Naive thymus-derived CD8-positive, alpha-beta T cell (primary cell): ENCODE measurements at places on chromosomes 12 and 14. TPM values are rescaled to one million over a fixed set of nuclear protein-coding genes. Genes with fewer than 3 reads are reported as not detected.

- DNase-seq = peak; percentile 80
These were observed 286.0 kb downstream of the ZFP36L1 start for GRCh38 chr14:68506645-68507419.

- no peak for DNase-seq
These were observed 19.2 kb downstream of the EPS8 start for GRCh38 chr12:15770021-15770420.

- DNase-seq = no peak
These were observed 1006.4 kb upstream of the TMEM132C start for GRCh38 chr12:127260531-127260930.

DNA sequence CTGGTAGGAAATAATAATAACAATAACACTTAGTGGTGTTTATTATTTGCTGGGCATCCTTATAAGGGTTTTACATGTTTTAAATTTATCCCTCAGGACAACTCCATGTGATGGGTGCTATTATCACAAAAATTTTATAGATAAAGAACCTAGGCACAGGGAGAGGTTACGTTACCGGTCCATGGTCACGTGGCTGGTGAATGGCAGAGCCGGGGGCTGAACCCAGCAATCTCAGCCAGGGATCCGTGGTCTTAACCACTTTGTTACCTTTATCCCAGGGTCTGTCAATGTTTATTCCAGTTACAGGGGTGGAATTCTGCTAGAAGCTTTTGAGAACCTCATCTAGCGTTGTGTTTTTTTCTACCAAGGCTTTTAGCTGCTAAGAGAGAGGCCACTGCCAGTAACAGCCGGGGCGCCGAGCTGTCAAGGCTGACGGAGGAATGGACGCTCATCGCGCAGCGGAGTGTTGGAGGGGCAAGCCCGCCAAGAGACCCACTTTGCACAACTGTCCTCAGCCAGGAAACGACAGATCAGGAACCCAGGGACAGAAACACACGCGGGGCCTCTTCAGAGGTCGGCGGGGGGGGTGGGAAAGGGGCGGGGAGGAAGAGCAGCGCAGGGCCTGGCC, 418 bp downstream of the AMN1 start:
- no peak for DNase-seq

GRCh38 chr12:12331896-12332295, 18.1 kb downstream of the MANSC1 start:
- no peak for DNase-seq

- no peak for DNase-seq
These were observed 38.5 kb downstream of the NFKBIA start for GRCh38 chr14:35366056-35366451.

GRCh38 chr14:73269729-73270531, 32.6 kb downstream of the PAPLN start:
- no peak for DNase-seq

DNA sequence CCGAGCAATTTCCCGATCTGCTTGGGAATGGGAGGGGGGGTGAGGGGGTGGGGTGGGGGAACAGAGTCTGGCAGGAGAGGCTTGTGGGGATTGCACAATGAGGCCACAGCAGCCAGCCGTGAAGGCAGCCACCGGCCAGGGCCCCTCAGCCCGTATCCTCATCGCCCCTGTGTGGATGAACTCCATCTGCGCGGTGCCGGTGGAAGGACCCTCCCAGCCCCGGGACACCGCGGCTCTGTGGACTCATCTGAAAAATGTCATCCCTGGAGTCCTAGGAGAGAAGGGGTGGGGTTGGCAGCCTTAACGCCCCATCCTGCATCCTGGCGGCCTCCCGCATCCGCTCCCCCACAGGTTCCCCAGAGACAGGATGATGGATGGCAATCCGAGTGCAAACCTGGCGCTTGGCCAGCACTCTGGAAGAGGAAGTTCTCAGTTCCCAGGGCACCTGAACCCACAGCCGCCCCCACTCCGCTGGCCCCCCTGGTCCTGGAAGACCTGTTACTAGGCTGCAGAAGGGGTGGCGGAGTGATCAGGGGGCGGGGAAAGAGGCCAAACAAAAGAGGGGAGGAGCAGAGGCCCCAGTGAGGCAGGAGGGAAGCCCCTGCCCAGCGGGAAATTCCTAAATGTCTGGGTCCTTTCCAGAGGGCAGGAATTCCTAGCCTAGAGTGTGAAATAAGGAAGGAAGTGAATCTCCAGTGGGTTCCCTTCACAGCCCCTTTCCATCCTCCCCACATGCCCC, 1.2 kb upstream of the TNFAIP2 start:
- DNase-seq = no peak

GRCh38 chr12:98808243-98808875, 163.3 kb downstream of the APAF1 start:
- DNase-seq = no peak

- no peak for DNase-seq
These were observed 30.4 kb downstream of the FRS2 start for GRCh38 chr12:69500631-69501030.

DNA sequence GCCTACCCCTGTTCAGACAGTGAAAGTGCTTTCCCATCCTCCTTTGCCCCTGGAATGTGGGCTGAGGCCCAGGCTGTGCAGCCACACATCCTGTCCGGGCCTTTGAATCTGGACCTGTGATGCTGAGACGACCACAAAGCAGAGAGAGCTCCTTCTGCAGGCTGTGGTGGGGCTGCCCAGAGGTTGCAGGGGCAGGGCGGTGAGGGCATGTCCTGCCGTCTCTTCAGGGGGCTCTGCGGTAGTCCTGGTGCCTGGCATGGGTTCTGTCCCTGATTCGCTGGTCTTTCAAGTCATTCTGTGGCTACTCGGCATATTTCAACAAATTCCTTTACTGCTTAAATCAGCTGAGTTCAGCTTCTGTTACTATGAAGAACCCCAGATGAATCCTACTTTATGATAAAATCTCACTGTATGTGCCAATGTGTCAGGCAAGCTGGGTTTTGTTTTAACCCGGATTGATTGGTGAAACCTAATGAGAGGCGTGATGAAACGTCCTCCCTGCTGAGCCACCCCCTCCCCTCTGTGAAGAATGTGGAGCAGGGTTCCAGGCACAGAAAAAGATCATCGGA, 63.4 kb upstream of the DICER1 start:
- DNase-seq = no peak

DNA sequence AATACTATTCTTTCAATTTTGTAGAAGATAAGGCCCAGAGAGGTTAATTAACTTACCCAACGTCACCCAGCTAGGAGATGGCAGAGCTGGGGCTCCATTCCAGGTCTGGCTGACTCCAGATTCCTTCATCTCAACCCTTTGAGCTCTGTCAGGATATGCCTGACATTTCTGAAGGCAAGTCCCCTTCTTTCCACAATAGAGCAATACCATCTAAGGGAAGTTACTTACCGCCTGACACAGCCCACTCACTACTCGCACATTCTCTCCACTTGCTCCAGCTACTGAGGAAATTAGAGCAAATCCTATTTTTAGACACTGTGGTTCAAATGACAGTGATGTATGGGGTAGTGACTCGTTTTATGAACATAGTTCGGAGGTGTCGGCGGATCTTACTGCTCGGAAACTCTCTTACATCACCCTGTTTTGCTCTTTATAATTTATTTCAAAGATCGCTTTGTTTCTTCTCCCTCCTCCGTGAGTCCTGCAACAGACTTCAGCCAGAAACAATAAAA, 2.0 kb upstream of the WSCD2 start:
- DNase-seq = no peak

- DNase-seq = no peak
These were observed 9.2 kb downstream of the PRPH start for GRCh38 chr12:49304161-49304560.

- DNase-seq = no peak
These were observed 21.8 kb upstream of the RNU6-8 start for GRCh38 chr14:32224737-32225377.

DNA sequence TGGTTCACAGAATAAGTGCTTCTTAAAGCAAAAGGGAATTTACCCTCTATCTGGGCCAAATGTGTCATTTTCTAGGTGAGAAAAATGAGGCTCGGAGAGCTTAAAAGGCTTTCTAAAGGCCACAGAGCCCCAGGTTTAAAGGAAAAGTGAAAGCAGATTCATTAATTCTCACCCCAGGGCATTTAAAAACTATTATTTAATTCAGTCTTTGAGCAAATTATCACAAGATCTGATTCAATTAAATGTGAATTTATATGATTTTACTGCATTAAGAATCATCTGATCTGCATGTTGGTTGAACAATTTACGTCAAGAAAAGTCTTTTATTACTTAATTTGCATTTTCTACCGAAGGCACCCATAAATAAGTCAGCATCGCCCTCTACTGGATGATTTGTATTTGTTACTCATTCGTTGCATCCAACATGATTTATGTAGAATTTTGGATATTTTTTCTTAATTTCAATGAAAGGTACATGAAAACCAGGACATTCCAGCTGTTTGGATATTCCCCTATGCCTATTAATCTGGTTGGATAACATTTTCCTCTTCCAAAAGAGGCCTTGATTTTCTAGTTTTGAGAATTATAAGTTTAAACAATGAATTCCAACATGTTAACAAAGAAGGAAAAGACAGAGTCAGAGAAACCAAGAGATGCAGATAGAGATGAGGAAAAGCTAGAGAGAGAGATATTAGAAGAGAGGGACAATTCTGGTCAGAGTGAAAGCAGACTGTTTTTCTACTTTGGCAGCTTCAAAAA, 19.1 kb upstream of the DHRS7 start:
- peak; percentile 68 for DNase-seq

GRCh38 chr12:55428331-55429243, 2.5 kb downstream of the OR6C76 start:
- DNase-seq = no peak

DNA sequence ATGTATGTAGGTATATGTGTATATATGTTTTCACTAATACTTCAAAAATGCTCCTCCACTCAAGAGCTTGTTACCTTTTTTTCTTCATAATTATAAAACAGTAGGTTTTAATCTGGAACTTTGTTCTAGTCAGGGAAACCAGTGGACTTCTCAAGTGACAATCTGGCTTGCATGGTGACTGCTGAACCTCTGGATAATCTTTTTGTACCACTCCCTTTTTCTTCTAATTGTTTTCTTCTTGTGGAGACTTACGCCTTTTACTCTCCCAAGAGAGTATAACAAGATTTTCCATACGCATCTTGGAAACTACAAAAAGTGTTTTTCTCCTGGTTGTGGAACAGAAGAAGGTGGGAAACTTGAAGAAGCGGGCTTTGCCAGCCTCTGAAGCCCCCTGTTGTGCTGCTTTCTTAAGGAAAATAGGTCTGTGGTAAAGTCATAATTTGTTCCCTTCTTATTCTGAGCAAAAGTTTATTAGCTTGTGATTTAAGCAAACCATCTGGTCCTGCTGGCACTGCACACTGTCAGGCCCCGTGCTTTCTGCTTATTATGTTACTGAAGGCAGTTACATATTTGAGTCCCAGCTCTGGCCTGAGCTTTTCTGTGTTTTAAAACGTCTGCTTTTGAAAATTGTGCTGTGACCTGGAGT, 291.8 kb downstream of the ERC1 start:
- no peak for DNase-seq

DNA sequence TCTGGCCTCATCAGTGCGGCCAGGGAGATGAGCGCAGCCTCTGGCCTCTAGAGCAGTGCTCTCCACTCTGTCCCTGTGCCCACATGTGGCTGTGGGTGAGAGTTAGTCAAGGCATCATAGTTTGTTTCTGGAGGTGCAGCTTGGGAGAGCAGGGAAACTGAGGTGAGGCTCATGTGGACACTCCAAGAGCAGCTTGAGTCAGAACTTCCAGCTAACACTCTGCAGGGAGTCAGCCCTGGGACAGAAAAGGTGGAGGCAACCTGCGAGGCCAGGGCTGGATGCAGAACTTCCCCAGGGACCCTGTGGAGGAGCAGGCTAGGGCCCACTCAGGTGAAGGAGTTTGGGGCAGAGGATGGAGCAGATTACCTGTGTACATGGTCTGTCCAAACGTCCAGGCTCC, 10.8 kb downstream of the ISCA2 start:
- no peak for DNase-seq

DNA sequence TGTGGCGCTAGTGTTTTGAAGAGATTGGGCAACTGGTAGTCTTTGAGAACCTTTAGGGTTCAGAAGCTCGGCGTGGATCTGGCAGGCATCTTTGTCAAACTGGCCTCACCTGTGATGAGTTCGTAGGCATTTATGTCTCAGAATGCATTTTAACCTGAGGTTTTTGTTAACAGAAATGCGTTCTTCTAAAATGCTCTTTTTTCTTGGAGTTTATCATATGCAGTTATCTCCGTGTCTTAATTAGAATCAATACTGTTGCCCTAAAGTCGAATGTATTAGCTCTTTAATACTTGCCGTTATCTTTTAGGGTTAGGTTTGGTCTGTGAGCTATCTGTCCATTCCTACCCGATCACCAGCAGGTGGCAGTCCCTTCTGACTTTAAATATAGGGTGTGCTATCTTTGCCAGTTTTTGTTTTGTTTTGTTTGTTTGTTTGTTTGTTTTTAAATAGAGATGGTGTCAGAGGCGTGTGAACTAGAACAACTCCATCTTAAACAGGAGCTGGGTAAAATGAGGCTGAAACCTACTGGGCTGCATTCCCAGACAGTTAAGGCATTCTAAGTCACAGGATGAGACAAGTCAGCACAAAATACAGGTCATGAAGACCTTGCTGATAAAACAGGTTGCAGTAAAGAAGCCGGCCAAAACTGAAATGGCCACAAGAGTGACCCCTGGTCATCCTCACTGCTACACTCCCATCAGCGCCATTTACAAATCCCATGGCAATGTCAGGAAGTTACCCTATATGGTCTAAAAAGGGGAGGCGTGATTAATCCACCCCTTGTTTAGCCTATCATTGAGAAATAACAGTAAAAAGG, 1.4 kb downstream of the ATF1 start:
- peak; percentile 73 for DNase-seq

DNA sequence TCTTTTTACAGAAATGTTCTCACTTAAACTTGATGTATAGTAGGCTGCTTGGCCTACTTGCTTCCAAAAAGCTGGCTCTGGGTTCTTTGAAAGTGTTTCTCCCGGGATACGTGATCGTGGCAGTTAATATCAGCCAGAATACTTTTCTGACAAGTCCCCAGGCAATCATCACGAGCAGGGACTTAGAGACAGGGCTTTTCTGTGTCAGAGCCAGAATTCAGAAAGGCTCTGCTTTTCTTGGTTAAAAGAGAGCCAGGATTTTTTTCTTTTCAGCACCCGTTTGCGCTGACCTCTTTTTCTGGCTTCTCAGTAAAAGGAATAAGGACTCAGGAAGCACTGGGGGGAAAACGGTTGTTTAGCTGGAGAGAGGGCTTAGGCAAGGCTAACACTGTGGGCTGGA, 57.8 kb upstream of the ARHGAP5 start:
- DNase-seq = no peak

DNA sequence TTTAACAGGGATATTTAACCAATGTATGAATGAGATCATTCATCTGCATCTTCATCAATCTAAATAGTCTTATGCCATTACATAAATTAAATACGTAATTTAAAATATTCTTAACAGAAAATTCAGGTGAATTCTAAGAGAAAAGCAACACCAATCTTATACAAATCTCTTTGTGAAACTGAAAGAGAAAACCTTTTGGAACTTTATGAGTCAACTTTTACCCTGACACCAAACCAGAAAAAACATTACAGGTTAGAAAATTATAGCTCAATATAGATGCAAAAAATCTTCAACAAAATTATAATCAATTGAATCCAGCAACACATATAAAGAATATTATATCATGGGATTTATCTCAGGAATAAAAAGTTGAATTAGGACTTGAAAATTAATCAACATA, 3.4 kb downstream of the GLIPR1L1 start:
- DNase-seq = no peak

Gene RASAL1
- 0.44 TPM for total RNA-seq

Gene TESPA1
- total RNA-seq = 253 TPM

Gene ESR2
- 0.41 TPM for total RNA-seq

Gene MYH6
- total RNA-seq = not detected

Gene RPS6KA5
- 23.2 TPM for total RNA-seq

Gene CLEC9A
- total RNA-seq = not detected

Gene KCNMB4
- 3.2 TPM for total RNA-seq

Gene LRRC23
- total RNA-seq = 10.1 TPM

Gene RND1
- 3.7 TPM for total RNA-seq

Gene LGALS3
- 7.2 TPM for total RNA-seq

Gene GPRC5D
- total RNA-seq = not detected

Gene SOAT2
- total RNA-seq = 0.42 TPM
